ENCODE measurements at places on chromosomes 11 and 22. TPM values are rescaled to one million over a fixed set of nuclear protein-coding genes. Genes with fewer than 3 reads are reported as not detected.

The GGT5 gene
- total RNA-seq: not detected

The C22orf31 gene
- total RNA-seq: not detected

The TSPAN18 gene
- total RNA-seq: 10.2 TPM

The MS4A6E gene
- total RNA-seq: not detected

The TEX12 gene
- not detected for total RNA-seq

The RAB36 gene
- 1.0 TPM for total RNA-seq

The LRRC56 gene
- total RNA-seq: 2.1 TPM

The MS4A12 gene
- not detected for total RNA-seq

The CCDC83 gene
- not detected for total RNA-seq

GRCh38 chr22:17283423-17283822 is 64.2 kb upstream of the ADA2 start:
- no peaks in the 10 kb centered on the region for H3K4me1 ChIP-seq
- no peaks in the 10 kb centered on the region for H3K36me3 ChIP-seq
- H3K27me3 ChIP-seq: no peaks in the 10 kb centered on the region
- no peak overlapping the region for H3K4me3 ChIP-seq
- no peak for DNase-seq

GRCh38 chr11:127143251-127143650 is 142.7 kb upstream of the KIRREL3 start:
- no peak for DNase-seq
- H3K27ac ChIP-seq: no peak overlapping the region

- DNase-seq: no peak
- H3K4me3 ChIP-seq: no peak overlapping the region
- H3K36me3 ChIP-seq: no peaks in the 10 kb centered on the region
- H3K4me1 ChIP-seq: no peaks in the 10 kb centered on the region
- no peak overlapping the region for H3K27ac ChIP-seq
Observed at GRCh38 chr22:36580846-36581245, 51.9 kb upstream of the EIF3D start.

GRCh38 chr22:26974034-26974433 is 316.6 kb downstream of the MIAT start:
- H3K36me3 ChIP-seq: no peaks in the 10 kb centered on the region
- H3K4me3 ChIP-seq: no peak overlapping the region
- no peak for DNase-seq
- H3K27me3 ChIP-seq: no peaks in the 10 kb centered on the region

DNA sequence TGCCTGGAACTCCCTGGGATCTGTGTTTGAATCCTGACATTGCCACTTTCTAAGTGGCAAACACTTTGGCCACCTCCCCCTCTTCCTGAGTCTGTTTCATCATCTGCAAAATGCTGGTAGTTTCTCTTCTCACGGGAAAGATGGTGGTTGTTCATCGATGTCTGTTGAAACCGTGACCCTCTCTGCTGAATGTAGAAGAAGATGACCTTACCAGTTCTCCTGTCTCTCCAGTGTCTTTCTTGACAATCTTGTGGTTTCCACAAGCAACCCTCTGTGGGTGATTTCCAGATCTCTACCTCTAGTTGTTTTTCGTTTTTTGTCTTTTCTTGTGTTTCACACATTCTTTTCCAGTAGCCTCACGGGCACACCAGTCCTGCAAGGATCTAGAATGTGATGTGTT is 27.5 kb downstream of the ZBTB16 start:
- no peaks in the 10 kb centered on the region for H3K36me3 ChIP-seq
- no peak overlapping the region for H3K27ac ChIP-seq
- no peak overlapping the region for H3K4me3 ChIP-seq
- peaks cover 3% of the 10 kb centered on the region for H3K4me1 ChIP-seq
- no peak for DNase-seq

DNA sequence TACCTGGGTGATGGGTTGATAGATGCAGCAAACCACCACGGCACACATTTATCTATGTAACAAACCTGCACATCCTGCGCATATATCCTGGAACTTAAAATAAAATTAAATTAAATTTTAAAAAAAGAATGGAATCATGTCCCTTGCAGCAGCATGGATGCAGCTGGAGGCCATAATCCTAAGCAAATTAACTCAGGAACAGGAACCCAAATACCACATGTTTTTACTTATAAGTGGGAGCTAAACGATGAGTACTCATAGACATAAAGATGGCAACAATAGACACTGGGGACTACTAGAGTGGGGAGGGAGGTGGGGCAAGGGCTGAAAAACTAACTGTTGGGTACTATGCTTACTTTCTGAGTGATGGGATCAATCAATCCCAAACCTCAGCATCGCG is 40.9 kb downstream of the CWC15 start:
- H3K27ac ChIP-seq: no peak overlapping the region
- H3K36me3 ChIP-seq: no peaks in the 10 kb centered on the region
- no peak overlapping the region for H3K4me3 ChIP-seq
- DNase-seq: no peak

- H3K27ac ChIP-seq: 0 out of 2 replicates have a peak within 1 kb of the TSS, but pooled peaks have one; percentile 44
- H3K27me3 ChIP-seq: peaks cover 8% of the 10 kb centered on the region
- H3K4me1 ChIP-seq: peaks cover 40% of the 10 kb centered on the region
- no peaks in the 10 kb centered on the region for H3K36me3 ChIP-seq
- H3K4me3 ChIP-seq: peak within 1 kb of the TSS; percentile 62
Observed at GRCh38 chr11:69703768-69704507, at the start of gene FGF19. Gene FGF19 (minus strand): TSS chr11:69704022. CDS start chr11:69703876, 146 bp downstream.

GRCh38 chr11:62546929-62547625 is 471 bp upstream of the AHNAK start:
- H3K4me1 ChIP-seq: peaks cover 22% of the 10 kb centered on the region
- no peaks in the 10 kb centered on the region for H3K36me3 ChIP-seq
- no peak for DNase-seq
- H3K4me3 ChIP-seq: peak overlapping the region; percentile 54

GRCh38 chr22:48520884-48521588 is 1306.6 kb downstream of the BRD1 start:
- no peaks in the 10 kb centered on the region for H3K27me3 ChIP-seq
- 0 out of 2 replicates have a peak, but pooled peaks cover 2% of the 10 kb centered on the region for H3K4me1 ChIP-seq
- no peak overlapping the region for H3K27ac ChIP-seq
- no peak for DNase-seq
- no peak overlapping the region for H3K4me3 ChIP-seq

DNA sequence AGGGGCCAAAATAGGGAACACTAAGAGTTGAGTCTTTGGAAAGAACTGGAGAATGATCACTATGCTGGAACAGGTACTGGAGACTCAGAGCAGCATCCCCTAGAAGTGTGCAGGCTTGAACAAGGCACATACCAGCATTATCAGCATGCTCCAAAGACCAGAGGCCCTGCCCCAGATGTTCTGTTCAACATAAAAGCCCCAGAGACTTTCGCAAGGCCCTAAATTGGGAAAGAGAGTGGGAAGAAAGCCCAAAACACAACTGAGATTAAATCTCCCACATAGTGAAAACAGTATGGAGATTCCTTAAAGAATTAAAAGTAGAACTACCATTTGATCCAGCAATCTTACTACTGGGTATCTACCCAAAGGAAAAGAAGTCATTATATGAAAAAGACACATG is 9.4 kb downstream of the CNGA4 start:
- no peak for DNase-seq
- no peaks in the 10 kb centered on the region for H3K27me3 ChIP-seq
- no peak overlapping the region for H3K27ac ChIP-seq

DNA sequence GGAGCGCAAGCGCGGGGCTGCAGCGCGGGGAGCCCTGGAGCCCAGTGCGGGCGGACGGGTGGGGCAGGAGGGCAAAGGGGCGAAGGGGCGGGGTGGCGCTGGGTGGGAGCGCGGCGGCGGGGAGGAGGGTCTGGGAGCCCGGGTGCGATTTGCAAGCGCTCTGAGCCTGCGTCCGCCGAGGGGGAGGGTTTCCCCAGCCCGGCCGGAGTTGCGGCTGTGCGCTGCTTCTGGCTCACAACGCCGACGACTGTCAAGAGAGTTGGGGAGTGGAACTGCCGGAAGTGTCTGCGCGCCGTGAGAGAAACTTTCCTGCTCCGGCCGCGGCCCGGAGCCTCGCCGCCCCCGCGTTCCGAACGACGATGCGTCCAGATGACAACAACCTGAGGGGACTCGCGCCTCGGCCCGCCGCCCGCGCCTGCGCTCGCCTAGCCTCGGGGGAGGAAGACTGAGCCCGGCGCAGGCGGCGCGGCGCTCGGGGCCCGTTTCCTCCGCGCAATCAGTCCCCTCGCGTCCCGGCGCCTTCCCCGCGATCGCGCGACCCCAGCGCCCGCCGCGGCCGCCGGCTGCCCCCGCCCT is at the start of gene ARHGAP42:
Gene ARHGAP42, plus strand, starts transcription at position 235 of the 576 bp plus-strand sequence. CDS start 391 bp downstream, outside the sequence.
- H3K4me3 ChIP-seq: peak within 1 kb of the TSS; percentile 89
- peak; percentile 78 for DNase-seq
- H3K27me3 ChIP-seq: no peaks in the 10 kb centered on the region
- peak within 1 kb of the TSS; percentile 75 for H3K27ac ChIP-seq
- H3K4me1 ChIP-seq: peaks cover 3% of the 10 kb centered on the region

DNA sequence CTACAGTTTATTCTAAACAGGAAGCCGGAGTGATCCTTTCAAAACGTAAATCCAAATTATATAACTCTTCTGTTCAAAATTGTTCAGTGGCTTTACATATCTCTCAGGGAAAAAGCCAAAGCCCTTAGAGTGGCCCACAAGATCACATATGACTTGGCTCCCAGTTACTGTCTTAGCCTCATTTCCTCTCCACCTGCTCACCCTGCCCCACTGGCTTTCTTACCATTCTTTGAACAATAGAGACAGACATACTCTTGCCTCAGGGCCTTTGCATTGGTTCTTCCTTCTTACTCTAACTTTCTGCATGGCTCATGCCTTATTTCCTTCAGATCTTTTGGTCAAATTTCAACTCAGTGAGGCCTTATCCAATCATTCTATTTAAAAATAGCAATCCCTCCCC is 52.1 kb downstream of the STIM1 start:
- H3K27me3 ChIP-seq: no peaks in the 10 kb centered on the region
- no peaks in the 10 kb centered on the region for H3K4me1 ChIP-seq
- no peak for DNase-seq

DNA sequence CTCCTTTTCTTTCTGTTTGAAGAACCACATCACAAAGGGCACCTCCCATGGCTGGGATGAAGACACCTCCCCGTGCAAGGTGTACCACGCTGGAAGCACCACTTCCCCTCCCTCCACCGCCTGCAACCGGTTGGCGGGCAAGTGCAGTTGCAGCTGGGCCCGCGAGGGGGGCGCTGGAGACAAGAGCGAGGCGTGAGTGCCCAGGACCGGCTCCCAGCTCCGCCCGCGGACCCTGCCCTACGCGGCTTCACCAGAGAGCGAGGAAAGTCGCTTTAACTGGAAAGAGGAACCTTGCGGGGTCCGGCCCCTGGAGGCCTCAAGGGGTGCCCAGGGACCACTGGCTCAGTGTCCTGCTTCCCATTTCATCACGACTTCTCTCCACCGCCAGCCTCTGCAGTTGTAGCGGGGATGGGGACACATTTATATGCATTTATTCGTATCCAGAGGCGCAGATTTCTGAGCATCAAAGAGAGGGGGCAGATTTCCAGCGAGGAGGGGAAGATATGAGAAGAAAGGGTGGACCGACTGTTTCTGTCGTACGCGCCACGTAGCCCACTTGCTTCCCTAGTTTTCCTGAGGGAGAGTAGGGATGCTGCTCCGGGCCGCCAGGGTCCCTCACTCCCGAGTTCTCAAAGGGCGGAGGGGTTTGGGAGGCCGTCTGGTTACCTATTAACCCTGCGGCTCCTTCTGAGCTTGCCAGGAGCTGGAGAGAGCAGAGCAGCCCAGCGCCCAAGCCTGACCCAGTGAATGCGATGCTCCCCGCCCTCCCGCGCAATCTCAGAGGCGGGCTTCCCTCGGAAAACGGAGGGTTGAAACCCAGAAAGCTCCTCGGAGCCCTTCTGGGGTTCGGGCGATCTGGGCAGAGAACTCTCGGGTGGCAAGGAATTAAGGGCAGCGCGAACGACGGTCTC is 3.5 kb downstream of the ESAM start:
- H3K4me1 ChIP-seq: peaks cover 28% of the 10 kb centered on the region
- DNase-seq: peak; percentile 90
- H3K4me3 ChIP-seq: peak overlapping the region; percentile 34
- peaks cover 76% of the 10 kb centered on the region for H3K27me3 ChIP-seq

GRCh38 chr11:60390419-60390818 is 5.8 kb upstream of the MS4A14 start:
- H3K27me3 ChIP-seq: no peaks in the 10 kb centered on the region
- H3K36me3 ChIP-seq: no peaks in the 10 kb centered on the region
- no peak for DNase-seq
- no peak overlapping the region for H3K27ac ChIP-seq

- no peak overlapping the region for H3K4me3 ChIP-seq
- DNase-seq: no peak
- peaks cover 16% of the 10 kb centered on the region for H3K27me3 ChIP-seq
- H3K27ac ChIP-seq: no peak overlapping the region
Observed at GRCh38 chr22:38448945-38449745, 5.9 kb downstream of the KCNJ4 start.

DNA sequence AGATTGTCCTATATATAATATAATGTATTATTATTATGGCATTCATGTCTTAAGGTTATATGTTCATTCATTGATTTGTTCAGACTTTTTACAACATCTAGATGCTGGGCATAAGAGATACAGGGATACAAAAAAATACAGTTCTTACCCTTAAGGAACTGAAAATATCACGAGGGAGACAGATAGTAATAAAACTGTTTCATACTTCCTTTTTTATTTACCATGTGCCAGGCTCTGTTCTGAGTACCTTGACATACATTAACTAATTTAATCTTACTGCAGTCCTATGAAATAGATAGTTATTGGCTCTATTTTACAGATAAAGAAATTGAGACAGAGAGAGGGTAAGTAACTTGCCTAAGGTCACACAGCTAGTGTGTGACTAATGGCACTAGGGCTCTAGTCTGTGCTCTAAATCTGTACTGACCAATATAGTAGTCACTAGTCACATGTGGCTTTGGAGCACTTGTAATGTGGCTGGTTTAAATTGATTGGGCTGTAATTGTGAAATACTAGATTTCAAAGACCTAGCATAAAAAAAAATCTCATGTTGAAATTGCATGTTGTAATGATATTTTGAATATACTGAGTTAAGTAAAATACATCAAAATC is 21.3 kb downstream of the TRIM44 start:
- H3K27ac ChIP-seq: no peak overlapping the region
- no peak for DNase-seq
- H3K27me3 ChIP-seq: no peaks in the 10 kb centered on the region
- H3K36me3 ChIP-seq: no peaks in the 10 kb centered on the region
- H3K4me1 ChIP-seq: no peaks in the 10 kb centered on the region
- H3K4me3 ChIP-seq: no peak overlapping the region

GRCh38 chr11:6249770-6250555 is 9.7 kb upstream of the CCKBR start:
- no peak overlapping the region for H3K4me3 ChIP-seq
- no peaks in the 10 kb centered on the region for H3K36me3 ChIP-seq
- H3K27me3 ChIP-seq: no peaks in the 10 kb centered on the region
- no peaks in the 10 kb centered on the region for H3K4me1 ChIP-seq
- no peak overlapping the region for H3K27ac ChIP-seq

DNA sequence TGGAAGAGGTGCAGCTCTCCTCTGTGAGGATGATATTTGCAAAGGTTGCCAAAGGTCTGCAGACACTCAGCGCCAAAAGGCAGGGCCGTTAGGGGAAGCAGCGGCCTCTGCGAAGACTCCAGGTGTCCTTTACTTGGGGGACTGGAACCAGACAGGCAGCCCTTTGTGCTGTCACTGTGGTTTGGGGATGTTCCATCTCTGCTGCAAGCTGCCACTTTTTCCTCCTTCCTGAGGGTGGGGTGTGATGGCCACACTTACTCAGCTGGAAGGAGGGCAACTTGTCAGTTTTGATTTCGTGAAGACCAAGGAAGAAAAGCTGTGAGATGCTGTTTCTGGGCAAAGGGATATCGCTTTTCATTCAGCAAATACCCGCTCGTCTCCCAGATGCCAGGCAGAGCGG is 96.5 kb upstream of the PRR5 start:
- H3K4me1 ChIP-seq: peaks cover 9% of the 10 kb centered on the region
- no peaks in the 10 kb centered on the region for H3K36me3 ChIP-seq
- H3K4me3 ChIP-seq: no peak overlapping the region
- no peak for DNase-seq
- H3K27ac ChIP-seq: no peak overlapping the region
- no peaks in the 10 kb centered on the region for H3K27me3 ChIP-seq

Measured in H1 (cell line).